ENCODE measurements at places on chromosomes 5 and 9. TPM values are rescaled to one million over a fixed set of nuclear protein-coding genes. Genes with fewer than 3 reads are reported as not detected.

CFAP157 gene
- total RNA-seq, result not detected

PDCD1LG2 gene
- 0.08 TPM for total RNA-seq

ARID3C gene
- not detected for total RNA-seq

CCDC192 gene
- not detected for total RNA-seq

IFNB1 gene
- 1.2 TPM for total RNA-seq

TMC1 gene
- total RNA-seq, result not detected

IL9 gene
- total RNA-seq, result not detected

EQTN gene
- total RNA-seq, result not detected

UGT3A1 gene
- total RNA-seq, result not detected

GRM6 gene
- not detected for total RNA-seq

FOXD1 gene
- total RNA-seq, result 0.45 TPM

DNA sequence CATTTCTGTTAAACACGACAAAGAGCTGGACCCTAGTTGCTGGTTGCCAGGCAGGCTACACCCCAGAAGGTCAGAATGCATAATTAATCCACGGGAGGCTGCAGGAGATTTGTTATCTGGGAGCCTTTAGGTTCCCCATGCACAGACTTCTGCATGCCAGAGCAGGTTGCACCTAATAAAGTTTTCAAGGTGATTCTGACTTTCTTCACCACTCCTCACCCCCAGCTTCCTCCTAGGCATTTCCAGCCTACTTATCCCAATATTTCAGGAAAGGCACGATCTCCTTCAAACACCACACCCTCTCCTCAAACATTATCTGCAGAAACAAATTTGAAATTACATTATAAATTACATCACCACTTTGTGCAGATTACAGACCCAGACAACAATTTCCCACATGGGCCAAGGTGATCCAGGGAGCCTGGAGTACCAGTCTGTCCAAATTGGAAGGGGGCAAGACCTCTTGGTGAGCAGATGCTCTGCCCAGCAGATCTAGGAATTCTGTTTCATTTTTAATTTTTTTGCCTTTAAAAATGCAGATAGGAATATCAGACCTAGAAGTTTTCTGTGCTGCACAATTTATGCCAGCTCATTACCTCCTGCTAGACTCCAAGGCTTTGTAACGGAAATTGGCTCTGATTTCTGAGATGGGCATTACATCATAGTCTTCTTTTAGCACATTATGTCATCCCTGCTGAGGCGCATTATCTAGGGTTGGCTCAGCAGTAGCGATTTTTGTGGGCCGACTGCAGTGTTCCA is 363.4 kb upstream of the SLC30A5 start:
- DNase-seq, result no peak
- peaks cover 3% of the 10 kb centered on the region for H3K4me1 ChIP-seq

DNA sequence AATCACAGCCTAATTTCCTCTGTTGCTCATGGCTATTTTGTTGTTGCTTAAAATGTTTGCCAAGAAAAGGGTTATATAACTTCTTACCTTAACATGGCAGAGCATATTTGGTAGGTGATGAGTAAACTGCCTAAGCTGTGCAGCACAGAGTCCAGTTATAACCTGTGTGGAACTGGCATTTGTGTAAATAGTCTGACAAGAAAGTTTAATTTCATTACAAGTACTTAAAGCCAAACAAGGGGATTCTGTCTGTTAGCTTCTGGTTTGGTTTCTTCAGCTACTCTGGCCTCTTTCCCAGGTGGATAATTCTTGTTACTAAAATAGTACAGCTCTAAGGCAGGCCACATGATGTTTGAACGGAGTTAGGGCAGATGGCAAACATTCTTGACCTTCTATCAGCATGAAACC is 72.2 kb downstream of the PTCD2 start:
- no peak for DNase-seq
- no peaks in the 10 kb centered on the region for H3K4me1 ChIP-seq
- H3K27ac ChIP-seq, result no peak overlapping the region
- no peaks in the 10 kb centered on the region for H3K36me3 ChIP-seq

GRCh38 chr9:86649913-86650312 is 295.7 kb upstream of the TUT7 start:
- no peaks in the 10 kb centered on the region for H3K4me1 ChIP-seq
- peaks cover 3% of the 10 kb centered on the region for H3K27me3 ChIP-seq
- H3K27ac ChIP-seq, result no peak overlapping the region
- DNase-seq, result no peak

DNA sequence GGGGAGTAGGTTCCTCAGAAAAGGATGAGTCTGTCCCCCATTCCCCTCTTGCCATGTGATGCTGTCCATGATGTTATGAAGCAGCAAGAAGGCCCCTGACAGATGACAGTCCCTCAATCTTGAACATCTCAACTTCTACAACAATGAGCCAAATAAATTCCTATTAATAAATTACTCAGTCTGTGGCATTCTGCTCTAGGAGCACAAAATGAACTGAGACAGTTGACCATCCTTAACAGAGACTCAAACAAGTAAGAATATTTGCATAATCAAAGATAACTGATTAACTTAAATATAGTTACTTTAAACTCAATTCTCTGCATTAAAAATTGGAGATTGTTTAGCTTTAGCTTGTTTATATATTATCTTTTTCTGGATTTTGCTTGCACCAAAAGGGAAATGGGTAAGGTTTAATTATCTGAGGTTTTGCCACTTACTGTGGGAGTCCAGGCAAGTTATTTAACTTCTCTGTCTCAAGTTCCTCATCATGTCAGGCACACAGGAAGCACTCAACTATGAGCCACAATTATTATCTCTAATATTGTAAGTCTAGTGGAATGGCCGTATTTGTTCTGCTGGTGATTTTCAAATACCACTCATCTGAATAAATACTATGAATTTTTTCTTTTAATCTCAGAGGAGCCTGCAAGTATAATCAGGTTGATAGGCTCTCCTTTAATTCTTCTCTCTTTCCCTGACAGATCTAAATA is 162.9 kb downstream of the TSSK1B start:
- no peaks in the 10 kb centered on the region for H3K27me3 ChIP-seq
- no peak for DNase-seq
- H3K4me3 ChIP-seq, result no peak overlapping the region
- H3K4me1 ChIP-seq, result peaks cover 9% of the 10 kb centered on the region

GRCh38 chr5:149419859-149420544 is 40.9 kb upstream of the IL17B start:
- no peak overlapping the region for H3K27ac ChIP-seq
- no peaks in the 10 kb centered on the region for H3K36me3 ChIP-seq
- H3K4me1 ChIP-seq, result peaks cover 7% of the 10 kb centered on the region
- no peak for DNase-seq
- H3K27me3 ChIP-seq, result peaks cover 3% of the 10 kb centered on the region

DNA sequence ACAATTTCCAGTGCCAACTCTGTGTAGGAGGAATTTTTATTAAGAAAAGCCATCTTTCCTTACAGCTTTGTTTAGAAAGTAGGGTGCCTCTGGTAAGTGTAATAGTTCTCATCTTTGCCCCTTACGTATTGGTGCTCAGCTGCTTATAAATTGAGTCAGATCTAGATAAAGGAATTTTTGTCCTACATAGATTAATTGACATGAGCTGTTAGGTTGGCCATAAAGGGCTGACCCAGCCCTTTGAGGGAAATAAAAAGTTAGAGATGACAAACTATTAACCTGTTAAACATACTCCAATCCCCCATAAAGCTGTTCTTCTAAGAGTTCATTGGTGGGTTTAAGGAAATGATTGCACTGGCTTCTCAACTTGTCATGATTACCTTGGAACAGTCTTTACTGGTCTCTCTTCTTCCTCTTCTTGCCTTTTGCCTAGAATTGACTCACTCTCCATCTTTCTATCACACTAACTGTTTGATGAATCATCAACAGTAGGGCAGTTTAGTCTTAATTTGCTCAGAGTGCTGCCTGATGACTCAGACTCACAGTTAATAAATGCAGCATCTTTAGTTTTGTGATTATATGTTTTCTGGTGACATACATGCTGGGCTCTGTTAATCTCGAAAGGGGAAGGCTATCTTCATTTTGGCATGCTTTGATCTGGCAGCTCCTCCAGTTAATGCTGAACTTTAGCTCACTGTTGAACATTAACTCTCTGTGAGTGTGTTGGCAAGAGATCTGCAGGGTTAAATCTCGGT is 51.7 kb downstream of the ARHGAP26 start:
- H3K27me3 ChIP-seq, result no peaks in the 10 kb centered on the region
- H3K27ac ChIP-seq, result peak overlapping the region; percentile 50
- DNase-seq, result no peak
- H3K4me3 ChIP-seq, result peak overlapping the region; percentile 1

GRCh38 chr9:120212153-120212852 is 367.7 kb downstream of the CDK5RAP2 start:
- no peaks in the 10 kb centered on the region for H3K27me3 ChIP-seq
- DNase-seq, result no peak
- H3K36me3 ChIP-seq, result no peaks in the 10 kb centered on the region
- no peak overlapping the region for H3K27ac ChIP-seq
- H3K4me3 ChIP-seq, result no peak overlapping the region

- DNase-seq, result no peak
- no peak overlapping the region for H3K4me3 ChIP-seq
- no peaks in the 10 kb centered on the region for H3K4me1 ChIP-seq
- no peak overlapping the region for H3K27ac ChIP-seq
- H3K27me3 ChIP-seq, result peaks cover 21% of the 10 kb centered on the region
Measured at GRCh38 chr5:163387589-163388343, 49.6 kb upstream of the CCNG1 start.

- no peak overlapping the region for H3K27ac ChIP-seq
- H3K36me3 ChIP-seq, result no peaks in the 10 kb centered on the region
- H3K4me3 ChIP-seq, result no peak overlapping the region
- DNase-seq, result no peak
Measured at GRCh38 chr5:35306716-35307365, 76.6 kb upstream of the PRLR start.

GRCh38 chr9:73038089-73038509 is 85.2 kb upstream of the ALDH1A1 start:
- DNase-seq, result no peak
- H3K27ac ChIP-seq, result no peak overlapping the region
- no peaks in the 10 kb centered on the region for H3K4me1 ChIP-seq
- no peak overlapping the region for H3K4me3 ChIP-seq

- peaks cover 16% of the 10 kb centered on the region for H3K4me1 ChIP-seq
- no peaks in the 10 kb centered on the region for H3K27me3 ChIP-seq
- H3K27ac ChIP-seq, result peak overlapping the region; percentile 38
- DNase-seq, result no peak
Measured at GRCh38 chr5:102596113-102596512, 97.3 kb upstream of the SLCO6A1 start.

DNA sequence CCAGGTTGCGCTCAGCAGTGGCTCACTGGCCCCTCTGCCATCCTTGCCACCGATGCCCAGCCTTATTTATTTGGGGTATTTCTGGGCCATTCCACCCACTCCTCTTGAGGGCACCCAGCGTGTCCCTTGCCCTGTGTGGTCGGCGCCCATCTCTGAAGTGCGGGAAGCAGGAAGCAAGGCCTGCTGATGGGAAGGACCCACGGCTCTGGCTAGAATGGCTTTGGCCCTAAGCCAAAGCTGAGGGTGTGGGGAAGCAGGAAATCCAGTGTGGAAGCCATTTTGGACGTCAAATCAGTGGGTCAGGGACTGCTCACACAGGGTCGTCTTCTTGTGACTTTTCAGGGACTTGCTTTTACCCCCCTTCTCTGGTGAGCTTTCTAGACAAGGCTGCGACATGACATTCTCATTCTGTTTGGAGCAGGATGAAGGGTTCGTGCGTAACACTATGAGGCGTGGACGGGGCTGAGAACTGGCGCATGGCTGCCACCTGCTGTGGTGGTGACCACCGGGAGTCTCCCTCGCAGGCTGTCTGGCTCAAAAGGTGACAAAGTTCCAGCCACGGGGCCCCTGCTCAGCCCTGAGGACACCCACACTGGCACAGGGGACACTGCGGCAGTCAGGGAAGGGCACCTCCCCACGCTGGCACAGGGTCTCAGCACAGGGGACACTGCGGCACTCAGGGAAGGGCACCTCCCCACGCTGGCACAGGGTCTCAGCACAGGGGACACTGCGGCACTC is 50.7 kb upstream of the NKD2 start:
- peak overlapping the region; percentile 60 for H3K27ac ChIP-seq
- H3K27me3 ChIP-seq, result peaks cover 43% of the 10 kb centered on the region
- H3K4me1 ChIP-seq, result peaks cover 29% of the 10 kb centered on the region
- no peaks in the 10 kb centered on the region for H3K36me3 ChIP-seq
- no peak for DNase-seq

GRCh38 chr9:134895097-134895496 is 14.5 kb downstream of the FCN2 start:
- peaks cover 5% of the 10 kb centered on the region for H3K36me3 ChIP-seq
- H3K27ac ChIP-seq, result no peak overlapping the region
- no peak overlapping the region for H3K4me3 ChIP-seq
- H3K4me1 ChIP-seq, result no peaks in the 10 kb centered on the region
- H3K27me3 ChIP-seq, result peaks cover 12% of the 10 kb centered on the region

DNA sequence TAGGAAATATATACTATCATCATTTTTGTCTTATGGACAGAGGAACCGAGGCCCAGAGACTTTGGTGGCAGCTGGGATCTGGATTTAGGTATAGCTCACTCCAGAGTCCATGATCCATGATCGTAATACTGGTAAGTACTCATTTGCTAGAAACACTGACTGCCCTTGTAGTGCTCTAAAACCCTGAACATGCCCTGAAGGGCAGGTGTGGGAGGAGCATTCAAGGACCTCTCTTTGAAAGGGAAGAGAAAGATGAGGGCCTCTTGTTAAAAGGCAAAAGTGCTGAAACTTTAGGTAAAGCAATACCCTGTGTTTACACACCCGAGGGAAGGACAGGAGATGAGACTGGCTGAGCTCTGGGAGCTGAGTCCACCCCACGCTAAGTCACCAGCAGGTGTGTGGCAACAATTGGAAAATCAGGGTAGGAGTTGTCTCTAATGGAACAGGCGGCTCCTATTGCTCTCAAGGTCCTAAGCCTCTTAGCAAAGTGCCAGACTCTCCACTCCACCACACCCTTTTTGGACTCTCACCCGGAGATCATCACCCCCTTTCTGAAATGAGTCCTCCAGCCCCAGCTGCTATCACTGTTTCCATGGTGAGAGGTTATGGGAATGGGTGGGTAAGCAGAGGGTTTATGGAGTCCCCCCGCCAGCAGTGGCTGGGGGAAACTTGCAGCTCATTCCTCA is 34.8 kb downstream of the TRPC7 start:
- no peak overlapping the region for H3K27ac ChIP-seq
- H3K4me1 ChIP-seq, result no peaks in the 10 kb centered on the region
- no peaks in the 10 kb centered on the region for H3K36me3 ChIP-seq
- H3K27me3 ChIP-seq, result peaks cover 4% of the 10 kb centered on the region
- DNase-seq, result no peak

DNA sequence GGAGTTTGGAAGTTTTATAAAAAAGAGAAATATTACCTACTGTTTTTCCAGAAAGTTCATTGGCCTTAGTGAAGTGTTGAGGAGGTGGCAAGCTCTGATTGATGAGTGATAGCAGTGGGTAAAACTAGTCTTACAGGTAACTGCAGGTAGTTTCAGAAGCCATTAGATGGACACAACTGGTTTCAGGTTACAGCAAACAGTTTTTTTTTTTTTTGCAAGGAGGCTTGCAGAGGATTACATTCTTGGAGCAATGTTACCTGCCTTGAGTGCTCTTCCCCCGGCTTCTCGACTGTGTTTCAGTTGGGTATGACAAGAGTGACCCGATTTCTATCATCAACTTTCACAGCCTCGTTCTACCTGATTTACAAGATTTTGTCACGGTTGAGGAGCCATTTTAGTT is 333.4 kb downstream of the YTHDC2 start:
- H3K4me1 ChIP-seq, result no peaks in the 10 kb centered on the region
- H3K27ac ChIP-seq, result no peak overlapping the region
- H3K36me3 ChIP-seq, result no peaks in the 10 kb centered on the region
- no peaks in the 10 kb centered on the region for H3K27me3 ChIP-seq

Measured in activated naive CD8-positive, alpha-beta T cell treated with anti-CD3 and anti-CD28 coated beads for 36 hours (primary cell).